ENCODE measurements at places on chromosomes 13 and 19.

DNA sequence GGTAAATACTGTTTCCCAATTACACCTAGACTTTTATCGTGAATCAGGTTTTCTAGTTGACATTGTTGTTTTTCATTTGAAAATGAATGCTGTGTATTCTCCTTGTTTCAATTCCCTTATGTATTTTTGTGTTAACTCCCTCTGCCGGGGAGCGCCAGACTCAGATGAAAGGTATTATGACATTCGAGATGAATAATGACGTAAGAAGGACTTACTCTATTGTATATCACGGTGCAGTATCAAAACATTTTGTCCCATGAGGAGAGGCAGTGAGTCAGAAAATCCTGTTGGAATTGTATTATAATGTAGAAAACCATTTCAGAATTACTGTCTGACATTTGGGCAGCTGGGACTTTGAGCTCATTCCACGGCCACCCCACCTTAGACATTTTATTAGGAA is 61.6 kb downstream of the LRCH1 start:
- no peak for DNase-seq

- DNase-seq, result no peak
Observed at GRCh38 chr19:31985001-31985605, 360.3 kb upstream of the ZNF507 start.

DNA sequence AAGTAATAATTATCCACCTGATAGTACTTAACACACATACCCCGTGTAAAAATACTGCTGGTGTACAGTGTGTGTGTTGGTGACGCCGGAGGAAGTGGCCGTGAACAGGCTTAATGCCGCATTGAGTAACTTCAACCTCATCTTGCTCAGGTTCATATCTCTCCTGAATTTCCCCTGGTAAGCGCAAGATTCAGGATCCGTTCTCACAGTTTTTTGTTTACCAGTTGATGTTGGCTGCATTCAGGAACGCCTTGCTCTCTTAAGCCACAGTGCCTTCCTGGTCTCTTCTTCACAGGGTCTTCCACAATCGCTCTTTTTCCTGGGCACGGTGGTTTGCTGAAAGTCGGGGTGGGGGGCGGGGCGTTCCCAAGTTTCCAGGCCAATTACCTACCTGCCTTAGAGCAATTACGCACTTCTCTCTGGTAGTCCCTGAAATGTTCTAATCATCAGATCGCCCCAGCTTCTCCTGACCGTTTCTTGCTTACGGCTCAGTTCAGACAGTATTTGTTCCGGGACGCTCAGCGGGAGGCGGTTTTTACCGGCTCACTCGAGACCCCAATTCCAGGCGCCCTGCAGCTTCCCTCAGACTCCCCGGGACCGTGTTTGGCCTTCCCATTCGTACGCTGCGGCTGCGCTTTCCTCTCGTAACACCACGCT is 706 bp upstream of the DNAJC3 start:
- DNase-seq, result peak; percentile 15

- DNase-seq, result no peak
Observed at GRCh38 chr19:11138601-11139300, 16.8 kb downstream of the SPC24 start.

DNA sequence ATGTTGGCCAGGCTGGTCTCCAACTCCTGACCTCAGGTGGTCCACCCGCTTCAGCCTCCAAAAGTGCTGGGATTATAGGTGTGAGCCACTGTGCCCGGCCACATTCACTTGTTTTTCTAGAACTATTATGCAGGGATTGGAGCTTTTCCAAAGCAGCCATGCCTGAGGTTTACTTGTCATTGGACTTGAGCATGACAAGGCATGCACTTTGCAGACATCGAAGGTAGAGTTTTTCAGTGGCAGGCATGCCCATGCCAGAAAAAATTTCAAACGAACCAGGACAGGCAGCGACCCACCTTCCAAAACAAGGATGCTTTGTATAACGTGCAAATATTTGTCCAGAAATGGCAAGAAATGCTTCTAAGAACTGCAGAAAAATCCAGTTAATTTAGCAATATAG is 17.7 kb downstream of the PNMA8A start:
- no peak for DNase-seq

GRCh38 chr13:77544355-77544754 is 8.8 kb downstream of the SCEL start:
- no peak for DNase-seq

- DNase-seq, result no peak
Observed at GRCh38 chr13:81795710-81796109, 1454.8 kb upstream of the SPRY2 start.

DNA sequence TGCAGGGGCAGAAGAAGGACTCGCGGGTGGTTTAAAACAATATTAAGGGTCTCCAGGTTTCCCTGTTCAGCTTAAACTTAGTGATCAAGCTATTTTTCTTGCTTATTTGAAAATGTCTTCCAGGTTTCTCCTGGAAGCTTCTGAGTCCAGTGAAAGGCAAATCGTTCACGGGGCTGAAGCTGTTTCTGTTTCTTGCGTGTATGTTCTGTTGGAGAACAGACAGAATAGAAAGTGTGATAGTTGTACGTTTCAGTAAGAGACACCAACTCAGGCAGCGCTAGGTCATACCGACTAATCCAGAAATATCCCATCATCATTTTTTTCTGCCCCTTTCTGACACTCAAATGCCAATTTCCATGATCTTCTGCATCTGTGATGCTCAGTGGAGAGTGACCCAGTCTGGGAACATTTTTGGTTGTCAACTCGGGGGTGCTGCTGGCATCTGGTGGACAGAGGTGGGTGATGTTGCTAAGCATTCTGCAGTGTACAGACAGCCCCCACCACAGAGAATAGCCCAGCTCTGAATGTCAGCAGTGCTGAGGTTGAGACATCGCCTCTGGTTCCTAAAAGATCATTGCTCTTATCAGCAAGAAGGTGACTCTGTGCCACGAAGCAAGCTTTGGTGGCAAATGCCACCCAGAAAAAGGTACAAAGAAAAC is 4.3 kb downstream of the KLF2 start:
- peak; percentile 39 for DNase-seq

DNA sequence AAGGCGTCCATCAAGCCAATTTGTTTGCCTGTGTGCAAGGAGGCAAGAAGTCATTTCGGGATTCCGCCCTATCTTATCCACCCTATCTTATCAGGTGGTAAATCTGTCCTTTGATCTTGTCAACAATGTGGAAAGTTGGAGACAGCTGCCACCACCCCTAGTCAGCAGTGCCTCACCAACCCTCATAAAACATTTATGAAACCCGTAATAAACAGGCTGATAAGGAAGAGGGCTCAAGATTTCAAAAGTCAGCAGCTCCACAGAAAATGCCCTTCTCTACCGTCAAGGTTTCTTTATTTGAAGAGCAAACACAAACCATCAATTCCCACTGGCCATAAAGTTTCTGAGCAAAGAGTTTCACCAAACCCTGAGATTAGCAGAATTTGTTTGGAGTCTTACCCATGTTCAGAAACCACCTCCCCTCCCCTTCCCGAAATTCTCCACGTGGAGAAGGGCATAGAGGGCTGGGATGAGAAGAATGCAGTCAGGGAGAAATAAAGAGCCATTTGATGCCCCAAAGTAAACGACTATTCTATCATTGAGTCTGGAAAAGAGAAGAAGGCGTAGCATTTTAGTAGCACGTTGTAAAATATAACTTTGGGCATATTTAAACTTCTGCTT is 196.0 kb upstream of the GPR12 start:
- DNase-seq, result no peak

- no peak for DNase-seq
Observed at GRCh38 chr13:110225609-110226574, 81.1 kb downstream of the COL4A1 start.

All from stimulated activated CD4-positive, alpha-beta T cell treated with anti-CD3 and anti-CD28 coated beads, Interleukin-4, amount 100 ng/mL, for 24 hours (primary cell).